ENCODE measurements at places on chromosomes 4 and X. TPM values are rescaled to one million over a fixed set of nuclear protein-coding genes. Genes with fewer than 3 reads are reported as not detected.

- no peaks in the 10 kb centered on the region for H3K27me3 ChIP-seq
- H3K27ac ChIP-seq = no peak overlapping the region
- H3K36me3 ChIP-seq = no peaks in the 10 kb centered on the region
- H3K4me3 ChIP-seq = no peak overlapping the region
Observed at GRCh38 chrX:114581528-114582263, 2.2 kb upstream of the HTR2C start.

DNA sequence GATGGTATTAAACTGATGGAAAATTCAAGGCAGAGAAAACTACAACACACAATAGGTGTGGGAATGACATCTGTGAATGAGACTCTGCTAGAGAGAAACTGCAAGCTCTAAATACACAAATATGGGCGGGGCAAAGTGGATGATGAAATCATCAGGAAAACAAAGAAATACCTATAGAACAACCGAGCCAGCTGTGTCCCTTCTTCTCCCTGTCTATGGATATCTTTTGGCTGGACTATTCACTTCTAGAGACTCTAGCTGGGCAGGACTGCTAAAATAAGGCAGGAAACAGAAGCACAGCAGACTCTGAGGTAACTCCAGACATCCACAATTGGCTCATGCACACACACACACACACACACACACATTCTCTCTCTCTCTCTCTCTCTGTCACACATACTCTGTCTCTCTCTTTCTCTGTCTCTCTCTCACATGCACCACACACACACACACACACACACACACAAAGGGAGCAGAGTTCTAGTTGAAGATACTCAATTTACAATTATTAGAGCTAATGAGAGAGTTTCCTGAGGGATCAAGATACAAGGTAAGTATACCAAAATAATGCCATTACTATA, 27.2 kb upstream of the EDNRA start:
- H3K27ac ChIP-seq = no peak overlapping the region
- H3K36me3 ChIP-seq = no peaks in the 10 kb centered on the region
- no peaks in the 10 kb centered on the region for H3K27me3 ChIP-seq
- no peak for DNase-seq
- H3K4me3 ChIP-seq = no peak overlapping the region

DNA sequence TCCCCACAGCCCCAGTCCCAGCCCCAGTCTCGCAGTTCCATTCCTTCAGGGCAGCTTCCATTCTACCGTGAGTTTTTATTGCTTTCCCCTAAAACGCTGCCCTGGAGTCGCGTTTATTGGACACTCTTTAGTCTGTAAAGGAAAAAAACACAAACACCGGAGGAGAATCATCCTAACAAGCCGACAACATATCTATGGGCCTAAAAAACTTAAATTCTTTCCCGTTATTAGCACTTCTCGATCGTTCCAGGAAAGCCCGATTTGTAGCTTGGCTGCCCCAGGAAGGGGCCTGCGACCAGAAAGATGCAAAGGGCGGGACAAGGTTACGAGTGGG, 178.5 kb downstream of the CBR4 start:
- H3K27ac ChIP-seq = no peak overlapping the region
- H3K36me3 ChIP-seq = no peaks in the 10 kb centered on the region
- peaks cover 15% of the 10 kb centered on the region for H3K27me3 ChIP-seq
- no peaks in the 10 kb centered on the region for H3K4me1 ChIP-seq

Gene SYP
- polyA plus RNA-seq = 0.53 TPM

Gene BEX4
- polyA plus RNA-seq = 94.7 TPM
